Thymus (tissue), 14 donors: ENCODE measurements at places on chromosomes 1 and 21. TPM values are rescaled to one million over a fixed set of nuclear protein-coding genes. Genes with fewer than 3 reads are reported as not detected.

The ESRRG gene
- 1.3 TPM for total RNA-seq

The BRWD1 gene
- 35.1 TPM for total RNA-seq

The KCNJ15 gene
- 1.1 TPM for total RNA-seq

The PKLR gene
- total RNA-seq = 0.19 TPM

The RIMS3 gene
- 3.8 TPM for total RNA-seq

DNA sequence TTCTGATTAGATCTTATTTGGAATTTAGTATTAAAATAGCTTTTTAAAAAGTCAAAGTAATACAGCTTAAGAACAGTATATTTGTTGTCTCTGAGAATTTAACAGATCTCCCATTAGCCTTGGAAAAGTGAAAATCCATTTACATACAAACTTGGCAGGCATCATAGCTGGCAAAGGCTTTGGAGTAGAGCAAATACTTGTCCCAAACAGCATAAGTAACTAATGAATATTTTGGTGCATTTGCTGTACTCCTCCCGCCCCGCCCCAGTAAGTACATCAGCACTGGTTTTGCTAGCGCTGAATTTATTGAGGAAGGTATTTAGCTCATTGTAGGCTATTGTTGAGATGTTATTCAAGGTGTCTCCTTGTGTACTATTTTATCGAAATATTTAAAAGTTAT, 417.7 kb upstream of the KAZN start:
- no peaks in the 10 kb centered on the region for H3K27me3 ChIP-seq
- no peaks in the 10 kb centered on the region for H3K36me3 ChIP-seq
- no peak overlapping the region for H3K4me3 ChIP-seq

DNA sequence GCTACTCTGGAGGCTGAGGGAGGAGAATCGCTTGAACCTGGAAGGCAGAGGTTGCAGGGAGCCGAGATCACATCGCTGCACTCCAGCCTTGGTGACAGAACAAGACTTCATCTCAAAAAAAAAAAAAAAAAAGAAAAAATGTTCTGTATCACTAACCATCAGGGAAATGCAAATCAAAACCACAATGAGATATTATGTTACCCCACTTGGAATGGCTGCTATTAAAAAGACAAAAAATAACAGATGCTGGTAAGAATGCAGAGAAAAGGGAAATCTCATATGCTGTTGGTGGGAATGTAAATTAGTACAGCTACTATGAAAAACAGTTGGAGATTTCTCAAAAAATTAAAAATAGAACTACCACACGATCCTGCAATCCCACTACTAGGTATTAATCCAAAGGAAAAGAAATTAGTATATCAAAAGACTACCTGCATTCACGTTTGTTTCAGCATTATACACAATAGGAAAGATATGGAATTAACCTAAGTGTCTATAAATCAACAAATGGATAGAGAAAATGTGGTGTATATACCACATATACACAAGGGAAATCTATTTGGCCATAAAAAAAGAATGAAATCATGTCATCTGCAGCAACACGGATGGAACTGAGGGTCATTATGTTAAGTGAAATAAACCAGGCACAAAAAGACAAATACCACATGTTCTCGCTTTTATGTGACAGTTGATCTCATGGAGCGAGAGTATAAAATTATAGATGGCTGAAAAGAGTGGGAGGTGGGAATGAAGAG, 62.6 kb downstream of the ABL2 start:
- no peak for DNase-seq
- H3K4me1 ChIP-seq = no peaks in the 10 kb centered on the region
- H3K36me3 ChIP-seq = no peaks in the 10 kb centered on the region
- no peak overlapping the region for H3K27ac ChIP-seq
- no peaks in the 10 kb centered on the region for H3K27me3 ChIP-seq

DNA sequence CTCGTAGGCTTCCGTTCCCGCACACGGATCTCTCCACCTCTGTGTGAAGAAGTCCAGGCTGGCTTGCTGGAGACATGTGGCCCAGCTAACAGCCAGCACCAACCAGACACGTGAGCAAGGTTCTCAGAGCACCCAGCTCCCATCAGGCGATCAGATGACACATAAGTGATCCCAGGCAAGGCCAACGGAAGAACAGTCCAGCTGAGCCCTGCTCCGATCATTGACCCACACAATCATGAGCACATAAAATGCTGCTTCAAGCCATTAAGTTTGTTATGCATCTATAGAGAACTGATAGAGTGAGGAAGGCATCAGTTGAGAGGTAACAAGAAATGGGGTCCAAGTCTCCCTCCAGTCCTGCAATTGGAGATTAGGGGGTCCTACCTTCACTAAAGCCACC, 15.4 kb downstream of the C1orf198 start:
- H3K27me3 ChIP-seq = no peaks in the 10 kb centered on the region
- no peaks in the 10 kb centered on the region for H3K36me3 ChIP-seq
- no peak overlapping the region for H3K27ac ChIP-seq
- H3K4me3 ChIP-seq = no peak overlapping the region
- DNase-seq = no peak
- peaks cover 19% of the 10 kb centered on the region for H3K4me1 ChIP-seq

DNA sequence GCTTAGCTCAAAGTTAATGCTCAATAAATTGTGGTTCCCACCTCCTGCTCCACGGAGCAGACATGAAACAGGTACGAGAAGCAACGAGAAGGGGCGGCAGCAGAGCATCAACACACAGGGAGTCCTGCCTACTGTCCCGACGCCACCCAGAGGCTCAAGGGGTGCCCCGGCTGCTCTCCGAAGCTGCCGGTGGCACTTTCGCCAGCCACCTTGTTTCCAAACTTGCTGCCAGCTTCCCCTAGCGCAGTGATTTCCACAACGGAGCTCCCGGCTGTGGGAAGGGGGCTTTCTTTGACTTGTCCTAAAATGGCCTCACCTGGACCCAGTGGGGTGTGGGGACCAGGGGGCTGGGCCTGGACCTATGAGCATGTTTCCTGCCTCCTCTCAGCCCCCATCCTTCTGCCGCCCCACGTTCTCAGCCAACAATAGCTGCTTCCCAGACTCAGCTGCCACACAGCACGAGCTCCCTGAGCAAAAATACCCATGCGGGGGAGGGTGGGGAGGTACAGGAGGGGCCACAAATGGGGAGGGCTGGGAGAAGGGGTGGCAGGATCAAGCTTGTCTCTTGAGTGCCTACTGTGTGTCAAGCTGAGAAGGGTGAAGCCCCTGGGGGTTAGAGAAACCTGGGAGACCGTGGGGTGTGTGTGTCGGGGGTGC, 35.6 kb upstream of the ECE1 start:
- peaks cover 35% of the 10 kb centered on the region for H3K4me1 ChIP-seq
- DNase-seq = no peak
- H3K27ac ChIP-seq = peak overlapping the region; percentile 79
- H3K4me3 ChIP-seq = no peak overlapping the region
- H3K36me3 ChIP-seq = peaks cover 4% of the 10 kb centered on the region
- no peaks in the 10 kb centered on the region for H3K27me3 ChIP-seq

GRCh38 chr1:64514197-64514765, 44.4 kb downstream of the CACHD1 start:
- no peak overlapping the region for H3K4me3 ChIP-seq
- H3K36me3 ChIP-seq = no peaks in the 10 kb centered on the region
- H3K4me1 ChIP-seq = peaks cover 6% of the 10 kb centered on the region
- DNase-seq = no peak

GRCh38 chr1:156268336-156268735, 14.3 kb downstream of the SMG5 start:
- no peaks in the 10 kb centered on the region for H3K27me3 ChIP-seq
- H3K4me1 ChIP-seq = no peaks in the 10 kb centered on the region
- H3K27ac ChIP-seq = no peak overlapping the region
